ENCODE measurements at places on chromosomes 2 and 18. TPM values are rescaled to one million over a fixed set of nuclear protein-coding genes. Genes with fewer than 3 reads are reported as not detected.

- DNase-seq, result no peak
These were observed 161.7 kb upstream of the LMAN1 start for GRCh38 chr18:59520562-59521355.

GRCh38 chr2:67806816-67807215, 256.0 kb downstream of the C1D start:
- no peak for DNase-seq

DNA sequence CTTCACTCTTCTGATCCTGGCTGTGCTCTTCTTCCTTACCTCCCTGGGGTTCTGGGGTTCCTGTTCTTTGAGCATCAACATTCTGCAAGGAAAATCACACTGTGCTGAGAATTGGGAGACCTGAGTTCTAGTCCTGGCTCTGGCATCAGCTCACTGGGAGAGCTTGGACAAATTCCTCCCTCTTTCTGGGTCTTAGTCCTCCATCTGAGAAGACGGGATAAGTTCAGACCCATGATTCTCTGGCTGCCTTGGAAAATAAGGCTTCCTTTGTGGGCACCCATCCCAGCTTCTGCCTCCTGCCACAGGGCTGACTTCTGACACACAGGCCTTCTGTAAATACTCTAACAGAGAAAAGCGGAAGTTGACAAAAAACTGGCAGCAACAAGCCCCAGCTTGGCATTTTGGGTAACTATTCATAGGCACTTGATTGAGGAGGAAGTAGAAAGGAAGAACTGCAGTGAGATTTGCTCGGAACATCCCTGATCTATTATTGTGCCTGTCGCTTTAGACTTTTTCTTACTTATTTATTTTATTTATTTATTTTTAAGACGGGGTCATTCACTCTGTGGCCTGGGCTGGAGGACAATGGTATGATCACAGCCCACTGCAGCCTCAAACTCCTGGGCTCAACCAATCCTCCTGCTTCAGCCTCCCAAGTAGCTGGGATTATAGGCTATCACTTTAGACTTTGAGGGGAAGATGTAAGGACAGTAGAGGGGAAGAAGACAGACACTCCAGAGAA, 7.9 kb downstream of the PCBP1 start:
- no peak for DNase-seq

DNA sequence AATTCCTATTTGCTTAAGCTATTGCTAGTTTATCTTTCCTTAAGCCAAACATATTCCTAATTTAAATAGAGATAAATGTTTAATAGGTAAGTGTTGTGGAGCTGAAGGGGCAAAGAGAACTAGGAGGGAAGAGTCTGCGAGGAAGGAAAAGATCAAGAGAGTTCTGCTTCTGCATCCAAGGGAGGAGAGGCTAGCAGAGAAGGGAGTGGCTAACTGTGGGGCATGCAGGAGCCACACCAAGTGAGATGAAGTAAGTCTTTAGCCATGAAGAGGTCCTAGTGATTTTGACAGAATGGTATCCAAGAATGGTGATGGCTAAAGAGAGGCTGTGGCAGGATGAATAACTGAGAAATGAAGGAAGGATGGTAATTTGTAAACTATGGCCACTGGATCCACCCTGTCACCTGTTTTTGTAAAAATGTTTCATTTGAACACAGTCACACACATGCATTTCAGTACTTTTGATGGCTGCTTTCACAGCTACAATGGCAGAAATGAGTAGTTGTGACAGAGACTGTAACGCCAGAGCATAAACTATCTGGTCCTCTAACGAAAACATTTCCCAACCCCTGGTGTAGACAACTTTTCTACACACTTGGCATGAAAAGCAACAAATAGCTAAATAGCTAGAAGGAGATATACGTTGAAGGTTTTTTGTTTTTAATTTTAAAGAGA, 15.6 kb downstream of the TPGS2 start:
- DNase-seq, result no peak

DNA sequence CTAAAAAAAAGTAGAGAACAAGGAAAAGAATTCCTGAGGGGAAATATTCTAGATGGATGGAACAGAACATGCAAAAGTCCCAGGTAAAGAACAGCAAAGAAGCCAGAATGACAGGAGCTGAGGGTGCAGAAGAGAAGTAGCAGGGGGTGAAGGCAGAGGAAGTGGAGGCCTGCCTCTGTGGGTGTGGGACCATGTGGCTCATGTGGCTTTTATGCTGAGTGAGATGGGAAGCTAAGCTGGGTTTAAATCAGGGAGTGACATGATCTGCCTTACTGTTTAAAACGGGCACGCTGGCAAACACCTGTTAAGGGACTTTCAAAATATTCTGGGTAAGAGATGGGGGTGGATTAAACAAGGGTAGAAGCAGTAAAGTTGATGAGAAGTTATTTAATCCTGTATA, 40.0 kb downstream of the GKN2 start:
- no peak for DNase-seq

- DNase-seq, result no peak
These were observed 236.5 kb downstream of the DYM start for GRCh38 chr18:49223837-49224529.

GRCh38 chr2:239845968-239846367, 179.2 kb downstream of the NDUFA10 start:
- DNase-seq, result no peak

- DNase-seq, result peak; percentile 68
These were observed 457.3 kb downstream of the RIT2 start for GRCh38 chr18:42658171-42658570.

DNA sequence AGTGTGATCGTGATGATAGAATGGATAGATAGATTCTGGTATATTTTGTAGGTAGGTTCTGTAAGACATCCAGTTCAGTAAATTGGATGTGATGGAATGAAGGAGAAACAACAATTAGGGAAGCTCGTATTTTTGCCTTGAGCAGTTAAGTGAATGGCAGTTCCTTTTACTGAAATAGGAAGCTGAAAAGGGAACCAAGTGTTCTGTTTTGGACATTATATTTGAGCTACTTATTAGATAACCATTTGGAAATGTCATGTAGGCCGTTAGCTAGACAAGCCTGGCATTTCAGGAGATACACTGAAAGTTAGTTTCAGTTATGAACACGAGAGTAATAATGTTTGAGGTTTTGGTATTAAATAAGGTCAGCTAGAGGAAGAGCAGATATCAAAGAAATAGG, 41.5 kb downstream of the MARCHF7 start:
- no peak for DNase-seq

- no peak for DNase-seq
These were observed 230.0 kb downstream of the LRP1B start for GRCh38 chr2:141900826-141901225.

- peak; percentile 37 for DNase-seq
These were observed 439.1 kb upstream of the ID2 start for GRCh38 chr2:8242739-8243138.

- no peak for DNase-seq
These were observed 44.3 kb downstream of the L3MBTL4 start for GRCh38 chr18:6370410-6370809.

GRCh38 chr2:1052771-1053191, 102.1 kb downstream of the SNTG2 start:
- no peak for DNase-seq

DNA sequence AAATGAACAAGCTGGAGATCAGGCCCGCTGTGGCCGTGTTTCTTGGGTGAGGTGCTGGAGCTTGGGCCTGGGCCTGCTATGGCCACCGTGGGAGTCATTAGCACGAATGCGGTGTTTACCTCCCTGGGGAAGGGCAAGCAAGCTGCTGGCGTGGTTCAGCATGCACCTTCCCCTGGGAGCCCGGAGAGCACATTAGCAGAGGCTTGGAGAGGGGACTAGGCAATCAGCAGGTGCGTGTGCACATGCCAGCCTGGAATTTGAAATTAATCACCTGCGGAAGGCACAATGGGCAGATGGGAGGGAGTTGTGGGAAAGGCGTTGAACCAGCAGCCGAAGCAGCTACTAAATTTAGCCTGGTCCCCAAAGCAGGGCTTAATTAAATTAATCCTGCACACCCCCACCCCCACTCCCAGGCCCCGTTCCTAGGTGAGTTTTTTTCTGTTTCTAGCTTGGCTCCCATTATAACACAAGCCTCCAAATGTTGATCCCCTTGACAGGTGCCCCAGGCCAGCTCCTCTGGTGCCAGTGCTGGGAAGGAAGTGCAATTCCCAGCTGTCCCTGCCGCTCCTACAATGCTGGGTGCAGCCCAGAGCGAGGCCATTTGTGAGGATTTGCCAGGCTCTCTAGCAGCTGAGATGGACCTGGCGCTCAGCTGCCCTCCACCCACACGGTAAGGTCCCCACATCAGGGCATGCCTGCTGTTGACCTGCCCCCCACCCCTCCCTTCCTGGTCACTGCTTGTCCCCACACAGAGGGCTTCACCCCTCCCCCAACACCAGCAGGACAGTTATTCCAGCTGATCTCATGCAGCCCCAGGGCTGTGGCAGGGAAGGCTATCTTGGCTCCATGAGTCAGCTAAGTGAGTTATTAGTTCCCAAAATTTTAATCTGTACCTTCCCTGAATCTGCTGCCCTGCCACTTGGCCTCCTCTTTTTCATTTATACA, 115.0 kb downstream of the ZBTB7C start:
- DNase-seq, result no peak

DNA sequence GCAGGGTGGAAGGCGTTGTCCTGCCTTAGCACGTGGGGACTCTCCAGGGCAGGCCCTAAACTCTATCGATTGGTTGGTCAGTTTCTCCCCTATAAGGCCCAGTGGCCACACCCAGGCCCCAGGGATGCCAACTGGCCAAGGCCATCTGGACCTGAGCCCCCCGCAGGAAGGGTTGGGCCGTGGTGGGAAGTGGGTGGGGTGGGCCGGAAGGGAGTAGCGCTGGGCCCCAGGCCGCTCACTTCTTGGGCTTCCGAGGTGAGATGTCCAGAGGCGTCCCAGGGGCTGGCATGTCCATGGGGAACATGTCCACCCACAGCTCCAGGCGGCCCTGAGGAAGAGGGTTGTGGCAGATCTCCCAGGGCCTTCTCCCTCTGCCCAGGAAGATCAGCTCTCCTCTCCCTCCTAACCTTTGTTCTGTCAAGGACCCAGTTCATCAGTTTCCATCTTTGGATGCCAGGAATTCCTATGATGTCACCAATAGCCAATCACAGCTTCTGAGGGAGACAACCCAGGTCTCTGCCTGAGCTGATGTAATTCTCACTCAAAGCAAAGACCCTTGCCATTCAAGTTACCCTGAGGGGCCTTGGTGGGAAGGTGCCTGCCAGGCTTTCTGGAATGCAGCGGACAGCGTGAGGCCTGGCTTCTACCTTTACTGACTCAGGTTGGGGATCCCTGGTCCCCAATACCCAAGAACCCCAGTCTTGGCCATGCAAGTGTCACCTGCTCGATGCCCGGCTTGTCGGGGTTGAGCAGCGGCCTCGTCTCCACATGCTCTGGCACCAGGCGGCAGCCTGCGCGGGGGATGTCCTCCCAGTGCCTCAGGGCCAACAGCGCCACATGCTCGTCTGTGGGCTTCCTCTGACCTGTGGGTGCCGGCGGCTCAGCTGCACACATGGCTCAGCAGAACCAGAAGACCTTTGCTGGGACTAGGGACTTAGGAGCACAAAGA, 14.4 kb downstream of the OTOF start:
- no peak for DNase-seq

- no peak for DNase-seq
These were observed 151.4 kb upstream of the XPO1 start for GRCh38 chr2:61689568-61689967.

DNA sequence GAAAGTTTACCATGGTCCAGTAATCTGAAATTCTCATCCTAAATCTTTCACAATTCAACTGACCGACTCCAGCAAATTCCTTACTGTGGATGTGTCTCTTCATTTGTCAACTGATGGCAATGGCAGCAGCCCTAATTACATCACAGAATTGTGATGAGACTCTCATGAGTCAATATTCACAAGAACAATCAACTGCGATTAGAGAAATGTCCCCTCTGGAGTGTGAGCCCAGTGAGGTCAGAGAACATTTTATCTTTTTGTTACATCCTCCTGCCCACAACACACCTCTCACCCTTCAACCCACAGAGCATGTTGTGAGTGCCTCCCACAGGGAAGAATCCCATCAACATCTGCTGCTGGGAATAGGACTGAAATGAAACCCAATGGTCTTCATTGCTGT, 73.6 kb downstream of the CD226 start:
- DNase-seq, result no peak

DNA sequence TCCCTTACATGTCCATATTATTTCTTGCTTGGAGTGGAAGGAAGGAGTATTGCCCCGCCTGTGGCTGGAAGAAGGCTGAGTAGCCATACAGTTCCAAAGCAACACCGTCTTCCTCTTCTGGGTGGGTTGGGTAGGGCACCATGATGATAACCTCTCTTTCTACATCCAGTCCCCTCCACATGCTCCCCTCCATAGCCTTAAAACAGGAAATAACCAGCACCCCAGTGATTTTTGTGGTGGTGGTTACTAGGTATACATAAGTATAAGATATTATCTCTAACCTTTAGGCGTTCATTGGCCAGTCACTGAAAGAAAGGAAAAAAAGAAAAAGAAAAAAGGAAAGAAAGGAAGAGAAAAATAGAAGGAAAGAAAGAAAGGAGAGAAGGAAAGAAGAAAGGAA, 63.1 kb downstream of the CXCR4 start:
- no peak for DNase-seq

DNA sequence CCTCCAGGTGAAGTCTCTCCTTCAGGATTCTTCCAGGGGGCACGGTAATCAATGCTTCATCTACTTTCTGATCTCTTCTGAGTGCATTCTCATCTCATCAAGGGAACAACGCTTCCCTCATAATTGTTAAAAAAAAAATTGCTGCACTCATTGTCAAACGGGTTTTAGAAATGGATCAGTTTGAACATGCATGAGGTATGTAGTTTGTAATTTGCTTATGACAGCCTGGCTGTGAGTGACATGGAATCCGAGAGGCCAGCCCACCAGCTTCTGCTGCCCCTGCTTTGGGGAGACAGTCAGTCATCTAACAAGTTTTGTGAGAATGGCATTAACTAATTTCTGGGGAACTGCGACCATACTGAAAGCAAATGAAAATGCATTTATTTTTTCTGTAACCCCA, 791.9 kb upstream of the SOX11 start:
- no peak for DNase-seq

- peak; percentile 71 for DNase-seq
These were observed 109.6 kb downstream of the TAF4B start for GRCh38 chr18:26335571-26336487.

DNA sequence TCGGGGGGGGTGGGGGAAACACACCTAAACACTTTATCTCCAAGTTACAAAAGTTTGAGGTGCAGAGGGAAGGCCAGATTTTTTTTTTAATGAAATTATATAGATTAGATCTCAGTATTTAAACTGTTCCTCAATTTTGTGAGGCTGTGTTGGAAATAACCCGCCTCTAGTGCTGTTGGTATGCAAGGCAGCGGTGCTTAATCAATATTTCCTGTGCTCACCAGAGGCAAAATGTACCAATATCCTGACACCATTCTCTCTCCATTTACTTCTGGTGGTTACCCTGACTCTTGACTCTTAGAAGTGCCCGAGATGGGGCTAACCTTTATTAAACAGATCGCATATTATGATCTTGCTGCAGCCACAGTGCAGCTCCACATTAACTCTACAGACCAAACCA, 54.8 kb upstream of the EML6 start:
- no peak for DNase-seq

IL36RN gene
- total RNA-seq, result not detected

TMEM150A gene
- 5.4 TPM for total RNA-seq

CLK1 gene
- total RNA-seq, result 220 TPM

GAL3ST2 gene
- total RNA-seq, result 0.33 TPM

ZNF516 gene
- 26.1 TPM for total RNA-seq

TMSB10 gene
- total RNA-seq, result 4,399 TPM

RBM44 gene
- 1.5 TPM for total RNA-seq

TACR1 gene
- total RNA-seq, result 7.3 TPM

LRP1B gene
- 70.2 TPM for total RNA-seq

C1QL2 gene
- total RNA-seq, result 0.20 TPM

LAPTM4A gene
- 159 TPM for total RNA-seq

PNPT1 gene
- total RNA-seq, result 24.7 TPM

All from spinal cord (tissue), 10 donors.